ENCODE measurements at places on chromosomes 16 and 17. TPM values are rescaled to one million over a fixed set of nuclear protein-coding genes. Genes with fewer than 3 reads are reported as not detected.
A peak's percentile ranks its signal among the peaks of the same experiment; 100 is the strongest.

GRCh38 chr17:75301049-75301448 lies 11.8 kb upstream of the SLC25A19 start:
- no peak for DNase-seq

DNA sequence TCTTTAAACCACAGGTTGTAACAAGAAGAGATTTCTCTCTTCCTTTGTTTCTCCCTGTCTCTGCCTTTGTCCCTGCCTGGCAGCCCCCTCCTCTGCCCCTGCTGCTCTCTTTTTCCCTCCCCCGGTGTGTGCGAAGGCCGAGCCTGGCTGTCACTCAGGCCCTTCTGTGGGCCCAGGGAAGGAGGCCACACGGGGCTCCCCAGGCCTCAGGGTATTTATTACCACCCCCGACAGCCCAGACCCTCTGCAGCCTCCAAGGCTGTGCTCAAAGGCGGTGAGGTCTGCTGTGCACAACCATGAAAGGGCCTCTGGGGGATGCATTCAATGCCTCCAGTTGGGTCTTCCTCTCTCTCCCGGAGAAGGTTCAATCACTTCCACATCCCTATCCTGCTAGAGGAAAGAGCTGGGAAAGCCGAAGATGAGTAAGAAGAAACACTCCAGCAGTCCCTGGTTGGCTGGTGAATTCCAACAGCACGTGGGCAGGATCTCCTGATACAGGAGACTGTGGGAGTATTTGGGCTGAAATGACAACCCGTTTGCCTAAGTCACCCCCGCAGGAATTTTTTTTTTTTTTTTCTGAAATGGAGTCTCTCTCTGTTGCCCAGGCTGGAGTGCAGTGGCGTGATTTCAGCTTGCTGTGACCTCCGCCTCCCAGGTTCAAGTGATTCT lies 34.2 kb downstream of the ZNF423 start:
- DNase-seq, result no peak

DNA sequence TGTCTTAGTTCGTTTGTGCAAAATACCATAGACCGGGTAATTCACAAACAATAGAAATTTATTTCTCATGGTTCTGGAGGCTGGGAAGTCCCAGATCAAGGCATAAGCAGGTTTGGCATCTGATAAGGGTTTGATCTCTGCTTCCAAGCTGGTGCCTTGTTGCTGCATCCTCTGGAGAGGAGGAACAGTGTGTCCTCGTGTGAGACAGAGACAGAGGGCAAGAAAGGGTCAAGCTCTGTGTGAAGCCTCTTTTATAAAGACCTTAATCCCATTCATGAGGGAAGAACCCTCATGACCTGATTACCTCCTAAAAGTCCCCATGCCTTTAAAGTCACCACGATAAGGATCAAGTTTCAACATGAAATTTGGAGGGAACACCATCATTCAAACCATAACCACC lies 55.8 kb upstream of the TANC2 start:
- DNase-seq, result no peak

- no peak for DNase-seq
These were observed 344 bp downstream of the CNTNAP4 start for GRCh38 chr16:76277460-76278030.

GRCh38 chr16:14486520-14487303 lies 143.3 kb downstream of the PARN start:
- DNase-seq, result peak; percentile 70

TMEM98 gene
- 129 TPM for total RNA-seq

MEIOC gene
- under 0.01 TPM for total RNA-seq

DNA sequence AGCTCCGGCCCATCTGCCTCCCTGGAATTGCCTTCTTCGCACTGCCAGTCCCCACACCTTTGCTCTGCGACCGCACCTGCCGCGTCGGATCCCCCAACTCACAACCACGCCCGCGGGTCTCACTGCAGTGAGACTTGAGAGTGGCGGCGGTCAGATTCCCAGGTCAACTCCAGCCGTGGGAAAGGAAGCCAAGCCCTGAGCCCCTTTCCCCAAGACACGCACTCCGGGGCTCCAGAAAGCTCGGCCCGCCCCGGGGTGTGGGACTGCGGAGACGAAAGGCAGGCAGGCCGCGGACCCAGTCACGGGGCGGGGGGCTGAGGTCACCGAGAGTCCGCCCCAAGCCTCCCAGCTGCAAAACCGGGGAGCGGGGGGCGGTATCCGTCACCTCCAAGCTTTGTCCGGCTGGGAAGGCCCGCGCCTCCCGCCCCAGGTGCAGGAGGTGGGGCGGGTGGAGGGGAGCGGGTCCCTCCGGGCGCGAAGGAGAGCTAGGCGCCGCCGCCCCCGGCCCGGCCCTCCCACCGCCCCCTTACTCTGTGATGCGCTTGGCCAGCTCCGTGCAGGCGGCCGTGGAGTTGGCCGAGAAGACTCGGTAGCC lies 615 bp downstream of the PRPSAP1 start:
- no peak for DNase-seq

DNA sequence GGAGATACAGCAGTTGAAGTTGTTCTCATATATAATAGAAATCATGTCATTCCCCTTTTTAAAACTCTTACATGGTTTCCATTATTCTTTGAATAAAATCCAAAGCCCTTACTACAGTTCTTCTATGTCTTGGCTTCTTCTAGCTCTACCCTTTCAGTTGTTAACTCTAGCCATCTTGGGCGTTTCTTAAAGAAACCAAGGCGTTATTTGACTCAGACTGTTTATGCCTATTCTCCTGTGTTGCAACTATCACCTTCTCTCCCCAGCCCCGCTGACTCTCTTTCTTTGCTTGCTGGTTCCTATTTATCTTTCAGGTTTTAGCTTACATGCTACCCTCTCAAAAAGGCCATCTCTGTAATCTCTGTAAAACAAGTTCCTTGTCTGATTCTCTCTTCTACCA lies 32.7 kb downstream of the NFATC3 start:
- no peak for DNase-seq

HP gene
- total RNA-seq, result 61.9 TPM

NPIPA5 gene
- 6.0 TPM for total RNA-seq

DNA sequence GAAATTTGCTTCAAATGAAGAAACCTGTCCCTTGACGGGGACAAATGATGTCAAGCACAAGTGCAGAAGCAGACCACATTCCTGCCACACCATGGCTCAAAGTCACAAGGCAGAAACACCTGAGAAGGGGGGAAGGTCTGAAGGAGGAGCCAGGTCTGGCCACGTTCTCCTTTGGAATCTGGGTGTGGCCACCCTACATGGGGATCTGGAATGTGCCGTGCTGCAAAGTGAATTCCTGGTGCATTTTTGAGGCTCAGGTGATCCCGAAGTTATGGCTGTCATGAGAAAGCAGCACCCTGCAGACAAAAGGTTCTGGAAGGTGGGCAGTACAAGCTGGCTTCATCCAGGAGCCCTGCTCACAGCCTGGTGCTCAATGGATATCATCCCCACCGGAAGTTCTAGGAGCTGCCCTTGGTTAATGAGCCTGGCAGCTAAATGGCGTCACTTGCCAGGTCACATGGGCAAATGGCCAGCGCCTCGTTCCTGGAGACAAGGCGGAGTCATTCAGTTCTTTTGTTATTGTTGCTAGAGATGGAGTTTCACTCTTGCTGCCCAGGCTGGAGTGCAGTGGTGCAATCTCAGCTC lies 20.1 kb upstream of the ADCY9 start:
- peak; percentile 69 for DNase-seq

DNA sequence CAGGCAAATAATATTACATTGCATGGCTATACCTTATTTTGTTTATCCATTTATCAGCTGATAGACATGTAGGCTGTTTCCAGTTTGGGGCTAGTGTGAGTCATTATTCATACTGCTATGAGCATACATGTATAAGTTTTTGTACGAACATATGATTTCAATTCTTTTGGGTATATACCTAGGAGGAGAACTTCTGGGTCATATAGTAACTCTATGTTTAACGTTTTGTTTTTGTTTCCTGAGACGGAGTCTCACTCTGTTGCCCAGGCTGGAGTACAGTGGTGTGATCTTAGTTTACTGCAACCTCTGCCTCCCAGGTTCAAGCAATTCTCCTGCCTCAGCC lies 2.4 kb upstream of the ITGAL start:
- DNase-seq, result no peak

CSNK1D gene
- total RNA-seq, result 75.2 TPM

MILR1 gene
- total RNA-seq, result 4.3 TPM

SNX20 gene
- 2.7 TPM for total RNA-seq

SLC6A2 gene
- 0.64 TPM for total RNA-seq

DNA sequence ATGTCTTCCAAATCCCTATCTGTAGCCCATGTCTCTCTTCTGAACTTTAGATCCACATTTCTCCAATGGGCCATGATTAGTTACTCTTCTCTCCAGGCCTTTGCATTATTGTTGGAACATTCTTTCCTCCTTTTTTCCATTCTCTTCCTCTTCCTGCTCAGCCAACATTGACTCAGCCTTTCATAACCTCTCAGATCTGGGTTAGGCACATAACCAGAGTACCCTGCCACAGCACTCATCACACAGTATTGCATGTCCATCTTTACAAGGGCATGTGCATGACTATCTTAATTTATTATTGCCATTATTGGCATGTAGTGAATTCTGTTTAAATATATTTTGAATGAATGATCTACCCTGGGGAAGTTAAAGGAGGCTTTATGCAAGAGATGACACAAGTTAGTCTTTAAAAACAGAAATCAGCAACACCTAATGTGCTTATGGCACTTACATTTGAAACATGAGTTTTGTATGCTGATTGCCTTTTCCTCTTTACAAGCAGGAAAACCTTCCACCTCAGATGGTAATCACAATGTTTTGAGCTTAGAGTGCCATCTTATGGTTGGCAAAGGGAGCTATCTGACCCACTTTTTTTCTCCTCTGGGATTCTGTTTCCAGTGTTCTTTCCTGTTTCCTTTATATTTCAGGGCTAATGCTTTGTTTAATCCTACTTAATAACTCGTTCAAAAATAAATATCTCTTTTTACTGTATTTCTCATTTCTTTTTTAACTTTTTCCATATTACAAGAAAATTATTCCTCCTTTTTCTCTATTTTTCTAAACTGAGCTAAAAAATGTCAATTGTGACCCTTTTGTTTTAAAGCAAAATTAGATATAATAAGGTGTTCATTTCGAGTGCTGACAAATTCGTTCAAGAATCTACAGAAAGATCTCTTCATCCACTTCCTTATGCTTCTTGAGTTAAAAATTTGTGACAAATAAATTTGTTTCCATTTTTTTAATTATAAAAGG lies 151.0 kb upstream of the RBL2 start:
- DNase-seq, result no peak

GRCh38 chr17:70256751-70257150 lies 87.4 kb downstream of the KCNJ2 start:
- no peak for DNase-seq

- DNase-seq, result no peak
These were observed 22.2 kb downstream of the MMP15 start for GRCh38 chr16:58047557-58048348.

- DNase-seq, result no peak
These were observed 21.3 kb upstream of the CCDC182 start for GRCh38 chr17:57766318-57766943.

MYH2 gene
- total RNA-seq, result not detected

- DNase-seq, result no peak
These were observed 23.1 kb upstream of the BAHCC1 start for GRCh38 chr17:81371910-81372760.

DNA sequence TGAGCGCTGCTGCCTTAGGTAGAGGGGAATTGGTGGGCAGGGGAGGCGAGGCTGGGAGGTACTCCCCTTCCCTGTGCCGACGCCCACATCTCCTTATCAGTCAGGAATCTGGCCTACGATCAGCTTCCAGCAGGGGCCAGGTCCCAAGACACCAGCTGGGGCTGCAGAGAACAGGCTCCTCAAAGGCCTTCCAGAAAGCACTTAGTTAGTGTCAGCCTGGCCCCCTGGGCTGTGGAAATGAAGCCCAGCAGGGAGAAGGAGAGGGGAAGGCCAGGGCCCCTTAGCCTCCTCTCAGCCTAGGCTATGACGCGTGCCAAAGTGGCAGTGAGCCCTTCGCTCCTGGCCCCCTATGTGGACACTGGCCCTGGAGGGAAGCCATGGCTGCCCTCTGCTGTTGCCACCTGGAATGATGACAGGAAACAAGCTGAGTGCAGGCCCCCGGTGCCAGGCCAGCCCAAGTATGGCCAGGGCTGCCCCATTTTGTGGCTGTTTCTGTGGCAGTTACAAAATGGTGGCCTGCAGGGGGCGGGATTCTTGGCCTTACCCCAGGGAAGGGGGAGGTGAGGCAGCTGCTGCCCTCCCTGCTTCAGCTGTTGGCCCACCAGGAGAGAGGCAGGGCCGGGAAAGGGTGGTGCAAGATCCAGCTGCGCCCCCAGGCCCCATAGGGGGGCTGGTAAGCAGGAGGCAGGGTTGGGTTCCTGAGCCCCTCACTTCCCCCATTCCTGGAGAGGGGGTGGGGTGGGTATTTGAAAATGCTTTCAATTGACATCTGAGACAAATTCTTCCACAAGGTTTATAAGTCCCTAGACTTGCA lies 11.3 kb downstream of the TBX4 start:
- DNase-seq, result no peak

DNA sequence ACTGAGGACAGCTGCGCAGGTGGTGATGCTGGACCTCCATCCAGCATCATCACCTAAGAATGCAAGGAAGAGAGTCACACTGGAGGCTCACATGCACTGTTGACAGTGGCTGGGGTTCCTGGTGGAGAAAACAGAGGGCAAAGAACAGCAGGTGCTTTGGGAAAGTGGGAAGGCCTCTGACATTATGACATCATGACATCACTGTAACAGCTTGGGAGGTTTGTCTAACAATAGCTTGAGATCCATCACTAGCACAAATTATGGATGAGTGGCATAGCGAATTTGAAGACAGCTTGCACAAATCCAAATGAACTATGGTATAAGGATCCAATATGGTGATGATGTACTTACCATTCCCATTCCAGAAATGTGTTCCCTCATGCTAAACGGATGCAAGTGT lies 226.5 kb upstream of the MPHOSPH6 start:
- DNase-seq, result no peak

DNA sequence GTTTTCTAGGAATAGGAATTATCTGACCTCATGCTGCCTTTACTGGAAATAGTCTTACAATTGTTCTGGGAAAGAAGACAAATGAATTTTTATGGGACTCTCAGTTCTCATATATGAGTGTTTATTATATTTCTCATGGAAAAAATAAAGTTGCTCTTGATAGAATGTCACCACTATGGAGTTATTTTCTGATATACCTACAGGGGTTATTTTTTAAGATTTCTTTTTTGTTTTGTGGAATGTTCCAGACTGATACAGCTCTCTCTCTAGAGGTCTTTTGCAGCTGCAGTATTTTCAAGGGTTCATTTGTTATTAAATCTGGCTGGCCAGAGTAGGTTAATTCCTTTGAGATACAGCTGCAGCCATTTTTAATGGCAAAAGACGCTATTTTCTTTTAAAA lies 100.7 kb downstream of the ABCA8 start:
- DNase-seq, result no peak

BOLA2 gene
- 15.4 TPM for total RNA-seq

DNA sequence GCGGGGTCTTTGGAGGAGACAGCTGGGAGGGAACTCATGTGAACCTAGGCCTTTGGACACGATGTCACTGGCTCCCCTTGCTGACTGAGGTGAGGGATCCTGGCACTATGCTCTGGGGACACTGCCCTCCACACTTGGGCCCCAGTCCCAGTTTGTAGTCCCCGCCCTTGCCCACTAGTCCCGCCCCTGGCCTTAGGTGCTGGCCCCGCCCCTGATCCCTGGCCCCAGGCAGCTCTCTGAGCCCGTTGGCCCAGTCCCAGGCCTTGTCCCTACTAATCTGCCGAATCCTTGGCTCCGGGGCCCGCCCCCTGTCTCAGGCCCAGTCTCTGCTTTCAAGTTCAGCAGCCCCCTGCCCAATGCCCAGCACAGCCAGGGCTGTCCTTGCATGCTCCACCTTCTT lies 61.0 kb downstream of the SMPD3 start:
- DNase-seq, result no peak
